ENCODE measurements at places on chromosomes 7 and 10. TPM values are rescaled to one million over a fixed set of nuclear protein-coding genes. Genes with fewer than 3 reads are reported as not detected.

ITPRID1 gene
- total RNA-seq = not detected

GRCh38 chr7:2803755-2804154 is 40.4 kb downstream of the GNA12 start:
- DNase-seq = no peak

GPNMB gene
- 0.59 TPM for total RNA-seq

WDFY4 gene
- total RNA-seq = 7.1 TPM

DNA sequence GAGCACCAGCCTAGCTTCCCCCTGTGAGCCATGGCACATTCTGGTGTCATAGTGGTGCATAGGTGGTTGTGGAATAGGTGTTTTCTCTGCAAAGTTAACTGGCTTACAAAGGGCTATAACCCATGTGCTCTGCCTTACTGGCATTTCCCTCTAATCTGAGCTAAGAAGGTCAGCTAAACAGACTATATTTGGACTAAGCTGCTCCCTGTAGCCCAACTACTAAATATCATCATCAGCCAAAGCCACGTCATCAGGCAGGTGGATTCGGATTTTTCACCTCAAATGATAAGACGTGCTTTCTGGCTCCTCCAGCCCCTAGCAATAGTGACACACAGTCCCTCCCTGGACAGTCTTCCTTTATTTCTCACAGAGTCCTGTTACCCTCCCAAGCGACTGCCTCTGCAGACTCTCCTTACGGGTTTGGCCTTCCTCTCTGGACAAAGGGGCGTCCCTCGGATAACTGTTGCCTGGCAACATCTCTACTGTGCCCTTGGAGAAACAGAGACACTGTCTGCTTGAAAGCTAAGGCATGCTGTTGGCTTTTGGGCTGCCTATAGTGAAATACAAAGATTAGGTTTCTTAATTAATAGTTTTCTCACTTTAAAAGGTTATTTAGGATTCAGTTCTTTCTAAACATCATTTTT is 9.1 kb downstream of the SLC13A4 start:
- DNase-seq = no peak
